ENCODE measurements at places on chromosomes 5 and 9. TPM values are rescaled to one million over a fixed set of nuclear protein-coding genes. Genes with fewer than 3 reads are reported as not detected.

DNA sequence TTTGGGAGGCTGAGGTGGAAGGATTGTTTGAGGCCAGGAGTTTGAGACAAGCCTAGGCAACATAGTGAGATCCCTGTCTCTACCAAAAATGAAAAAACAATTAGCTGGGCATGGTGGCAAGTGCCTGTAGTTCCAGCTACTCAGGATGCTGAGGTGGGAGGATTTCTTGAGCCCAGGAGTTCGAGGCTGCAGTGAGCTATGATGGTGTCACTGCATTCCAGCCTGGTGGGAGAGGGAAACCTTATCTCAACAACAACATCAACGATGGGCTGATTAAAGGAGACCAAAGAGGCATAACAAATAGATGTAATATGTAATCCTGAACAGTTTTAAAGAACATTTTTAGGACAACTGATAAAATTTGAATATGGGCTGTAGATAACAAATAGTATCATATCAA lies 34.2 kb upstream of the PANK3 start:
- no peaks in the 10 kb centered on the region for H3K4me1 ChIP-seq
- no peak overlapping the region for H3K27ac ChIP-seq
- DNase-seq = no peak
- H3K36me3 ChIP-seq = no peaks in the 10 kb centered on the region
- H3K27me3 ChIP-seq = no peaks in the 10 kb centered on the region
- no peak overlapping the region for H3K4me3 ChIP-seq

DNA sequence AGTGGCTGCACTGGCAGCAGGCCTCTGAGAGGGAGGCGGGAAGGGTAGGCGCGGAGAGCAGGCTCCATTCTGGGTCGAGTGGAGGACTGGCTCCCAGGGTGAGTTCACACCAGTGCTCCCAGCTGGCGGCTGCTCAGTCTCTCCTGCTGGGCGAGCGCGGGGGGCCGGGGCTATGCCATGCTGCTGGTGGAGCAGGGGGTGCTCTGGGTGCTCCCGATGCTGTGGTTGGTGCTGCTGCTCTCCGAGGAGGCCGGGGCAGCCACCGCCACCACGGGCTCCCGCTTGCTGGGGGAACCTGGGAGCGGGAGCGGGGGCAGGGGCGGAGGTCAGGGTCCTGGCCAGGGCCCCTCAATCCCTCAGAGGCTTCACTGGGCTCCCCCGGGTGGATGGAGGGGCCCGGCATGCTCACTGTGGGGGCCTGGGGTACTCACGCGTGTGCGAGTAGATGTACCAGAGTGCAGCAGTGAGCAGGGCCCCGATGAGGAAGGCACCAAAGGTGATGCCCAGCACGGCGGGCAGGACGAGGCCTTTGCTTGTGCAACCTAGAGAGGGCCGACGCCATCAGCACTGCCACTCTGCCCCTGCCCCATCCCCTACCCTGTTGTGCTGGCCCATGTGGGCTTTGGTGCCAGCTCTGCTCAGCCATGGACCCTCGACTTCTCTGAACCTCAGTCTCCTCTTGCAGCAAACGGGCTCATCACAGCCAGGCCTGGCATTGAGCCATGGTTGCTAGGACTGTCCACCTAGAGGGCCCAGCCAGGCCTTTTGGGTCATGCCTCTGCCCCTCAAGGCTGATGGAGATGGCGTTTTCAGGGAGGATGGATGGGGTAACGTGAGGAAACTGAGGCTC lies 13.1 kb downstream of the FPGS start:
- H3K36me3 ChIP-seq = peaks cover 89% of the 10 kb centered on the region
- DNase-seq = no peak
- peaks cover 14% of the 10 kb centered on the region for H3K4me1 ChIP-seq
- no peak overlapping the region for H3K4me3 ChIP-seq
- H3K27me3 ChIP-seq = no peaks in the 10 kb centered on the region
- no peak overlapping the region for H3K27ac ChIP-seq

DNA sequence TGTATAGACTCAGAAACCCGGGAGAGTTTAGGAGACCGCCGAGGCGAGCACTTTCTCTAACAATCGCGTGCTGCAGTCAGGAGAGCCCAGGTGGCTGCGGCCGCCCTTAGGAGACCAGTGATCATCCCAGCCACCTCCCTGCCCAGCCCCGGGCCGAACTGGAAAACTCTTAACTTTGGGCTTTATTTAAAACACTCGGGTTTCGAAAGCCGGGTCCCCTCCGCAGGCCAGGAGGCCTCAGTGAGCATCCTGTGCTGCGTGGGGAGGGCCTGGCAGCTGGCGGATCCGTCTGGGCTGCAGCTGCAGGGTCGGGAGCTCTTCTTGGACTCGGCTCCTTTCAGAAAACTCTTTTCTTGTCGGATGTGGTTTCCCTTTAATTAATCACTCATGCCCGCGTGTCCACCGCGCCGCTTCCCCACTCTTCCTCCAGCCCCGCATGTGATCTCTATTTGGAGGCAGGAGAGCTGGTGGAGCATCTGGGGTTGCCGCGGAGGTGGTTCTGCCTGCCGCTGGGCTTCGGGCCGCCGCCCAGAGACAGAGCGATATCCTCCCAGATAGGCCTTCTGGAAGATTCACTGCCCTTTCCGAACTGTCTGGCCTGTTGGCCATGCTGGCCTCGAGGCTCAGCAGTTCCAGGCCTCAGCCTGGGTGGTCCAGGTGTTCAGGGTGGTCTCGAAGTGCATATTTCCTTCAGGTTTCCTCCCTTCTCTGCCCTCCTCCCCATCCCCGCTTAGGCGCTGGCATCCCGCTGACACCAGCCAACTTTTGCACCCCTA lies 59.5 kb downstream of the TMEM174 start:
- no peak overlapping the region for H3K4me3 ChIP-seq
- DNase-seq = no peak
- no peaks in the 10 kb centered on the region for H3K36me3 ChIP-seq
- H3K4me1 ChIP-seq = peaks cover 24% of the 10 kb centered on the region

DNA sequence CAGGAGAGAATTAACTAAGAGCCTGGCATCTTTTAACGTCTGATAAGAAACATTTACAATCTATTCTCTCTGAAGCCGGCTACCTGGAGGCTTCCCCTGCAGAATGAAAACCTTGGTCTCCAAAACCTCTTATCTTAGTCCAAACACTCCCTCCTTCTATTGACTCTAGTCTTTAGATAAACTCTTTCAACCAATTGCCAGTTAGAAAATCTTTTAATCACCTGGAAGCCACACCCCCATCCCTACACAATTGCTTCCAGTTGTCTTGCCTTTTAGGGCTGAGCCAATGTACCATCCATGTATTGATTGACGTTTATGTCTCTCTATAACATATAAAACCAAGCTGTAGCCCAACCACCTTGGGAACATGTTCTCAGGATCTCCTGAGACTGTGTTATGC lies 1343.1 kb upstream of the C9orf72 start:
- H3K36me3 ChIP-seq = no peaks in the 10 kb centered on the region
- no peak overlapping the region for H3K27ac ChIP-seq
- no peak overlapping the region for H3K4me3 ChIP-seq
- no peaks in the 10 kb centered on the region for H3K27me3 ChIP-seq
- H3K4me1 ChIP-seq = no peaks in the 10 kb centered on the region
- no peak for DNase-seq

- no peak for DNase-seq
- no peaks in the 10 kb centered on the region for H3K27me3 ChIP-seq
These were observed 113.8 kb upstream of the ZNF608 start for GRCh38 chr5:124860291-124860655.

The CKMT2 gene
- total RNA-seq = 909 TPM
